ENCODE measurements at places on chromosomes 11 and 22.

DNA sequence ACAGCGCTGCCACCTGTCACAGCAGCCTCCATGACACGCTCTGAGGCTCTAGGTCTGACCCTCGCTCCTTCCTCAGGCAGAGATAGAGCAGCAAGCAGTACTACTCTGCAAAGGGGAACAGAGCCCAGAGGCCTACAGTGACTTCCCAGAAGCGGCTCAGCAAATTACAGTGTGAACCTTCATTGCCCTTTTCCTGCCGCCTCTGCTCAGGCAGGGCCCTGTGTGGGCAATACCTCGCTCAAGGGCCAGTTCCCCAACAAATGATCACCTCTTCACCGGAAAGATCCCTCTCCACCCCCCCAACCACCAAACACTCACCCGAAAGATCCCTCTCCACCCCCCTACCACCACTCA lies 12.3 kb downstream of the KIAA0930 start:
- no peak for DNase-seq

DNA sequence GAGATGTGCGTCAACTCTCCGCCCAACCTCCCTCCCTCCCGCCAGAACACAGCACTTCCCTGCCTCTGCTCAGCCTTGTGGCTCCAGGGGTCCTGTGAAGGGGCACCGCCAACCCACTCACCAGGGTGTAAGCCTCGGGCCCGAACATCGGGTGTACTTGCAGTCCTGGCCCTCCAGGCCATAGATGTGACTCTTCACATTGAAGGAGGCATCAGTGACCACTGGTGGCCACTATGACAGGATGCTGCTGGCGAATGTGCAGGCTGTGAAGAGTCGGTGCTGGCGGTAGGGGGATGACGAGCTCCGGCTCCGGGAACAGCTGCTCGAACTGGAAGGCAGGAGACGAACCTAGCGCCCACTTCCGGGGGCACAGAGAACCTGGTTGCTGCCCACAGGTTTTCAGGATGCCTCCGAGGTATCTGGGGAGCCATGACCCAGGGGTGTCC lies 97.4 kb downstream of the MED15 start:
- DNase-seq = no peak

- no peak for DNase-seq
These were observed 43.1 kb upstream of the EED start for GRCh38 chr11:86201371-86201884.

- DNase-seq = no peak
These were observed 22.0 kb downstream of the CELSR1 start for GRCh38 chr22:46515208-46516111.

DNA sequence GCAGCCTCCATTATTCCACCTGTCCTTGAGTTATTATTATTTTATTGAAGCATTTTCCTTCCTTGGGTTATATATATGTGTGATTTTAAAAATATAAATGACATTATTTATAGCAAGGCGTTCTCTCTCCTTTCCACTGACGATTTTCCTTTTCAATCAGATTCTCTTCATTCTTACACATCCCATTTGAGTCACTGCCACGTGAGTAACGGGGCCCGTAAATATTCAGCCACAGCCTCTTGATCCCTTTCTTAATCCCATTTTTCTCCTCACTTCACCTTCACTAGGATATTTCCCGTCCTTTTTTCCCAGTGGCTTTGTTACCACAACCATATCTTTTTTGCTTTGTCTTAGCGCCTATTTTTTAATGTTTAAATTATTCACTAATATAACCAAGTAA lies 396.2 kb downstream of the NTM start:
- peak; percentile 69 for DNase-seq

GRCh38 chr11:1484695-1485503 lies 1.7 kb downstream of the MOB2 start:
- DNase-seq = no peak

DNA sequence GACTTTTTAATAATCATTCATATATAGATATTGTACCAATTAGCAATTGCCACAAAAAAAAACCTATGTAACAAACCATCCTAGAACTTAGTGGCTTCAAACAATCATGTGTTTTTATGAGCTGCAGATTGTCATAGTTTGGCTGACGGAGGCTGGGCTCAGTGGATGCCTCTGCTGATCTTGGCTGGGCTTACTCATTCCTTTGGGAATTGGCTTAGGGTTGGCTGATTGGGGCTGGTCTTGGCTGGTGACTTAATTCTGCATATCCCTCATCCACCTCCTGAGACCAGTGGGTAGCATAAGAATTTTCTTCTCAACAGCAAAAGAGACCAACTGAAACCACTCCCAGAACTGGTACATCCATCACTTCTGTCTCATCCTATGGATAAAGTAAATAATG lies 57.9 kb upstream of the PHF21B start:
- DNase-seq = no peak

- no peak for DNase-seq
These were observed 1430.5 kb downstream of the FAM181B start for GRCh38 chr11:81303038-81303664.

DNA sequence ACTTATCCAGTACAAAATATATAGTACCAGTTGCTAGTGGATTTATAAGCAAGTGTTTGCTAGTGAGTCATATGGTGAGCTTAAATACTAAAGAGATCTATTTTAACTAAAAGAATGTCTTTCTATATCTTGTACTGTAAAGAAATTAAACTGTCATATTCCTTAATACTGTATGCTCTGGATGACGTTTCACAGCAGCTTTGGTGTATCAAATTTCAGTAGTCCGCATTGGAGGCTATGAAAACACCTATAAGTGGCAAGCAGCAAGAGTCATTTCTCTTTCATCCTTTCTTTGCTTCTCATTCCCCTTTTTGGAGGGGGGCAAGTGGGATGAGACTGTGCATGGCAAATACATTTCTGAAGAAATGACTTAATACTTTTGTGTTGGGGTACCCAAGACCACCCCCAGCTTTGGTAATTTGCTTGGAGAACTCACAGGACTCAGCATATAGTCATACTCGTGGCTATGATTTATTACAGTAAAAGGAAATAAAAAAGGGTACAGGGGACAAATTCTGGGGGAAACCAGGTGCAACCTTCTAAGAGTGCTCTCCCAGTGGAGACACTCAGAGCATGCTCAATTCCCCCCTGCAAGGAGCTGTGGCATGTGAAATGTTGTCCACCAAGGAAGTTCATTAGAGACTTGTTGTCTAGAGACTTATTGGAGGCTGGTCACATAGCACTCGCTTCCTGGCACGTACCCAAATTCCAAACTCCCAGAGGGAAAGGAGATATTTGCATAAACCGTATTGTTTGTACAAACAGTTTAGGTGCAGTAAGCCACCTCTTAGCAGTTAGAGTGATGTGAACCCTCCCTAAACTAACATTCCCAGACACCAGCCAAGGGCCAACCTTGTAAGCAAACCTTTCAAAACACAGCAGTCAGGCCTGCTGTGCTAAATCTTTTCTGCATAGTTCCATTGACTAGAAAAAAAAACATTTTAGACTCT lies 210.8 kb downstream of the PGR start:
- DNase-seq = peak; percentile 57

DNA sequence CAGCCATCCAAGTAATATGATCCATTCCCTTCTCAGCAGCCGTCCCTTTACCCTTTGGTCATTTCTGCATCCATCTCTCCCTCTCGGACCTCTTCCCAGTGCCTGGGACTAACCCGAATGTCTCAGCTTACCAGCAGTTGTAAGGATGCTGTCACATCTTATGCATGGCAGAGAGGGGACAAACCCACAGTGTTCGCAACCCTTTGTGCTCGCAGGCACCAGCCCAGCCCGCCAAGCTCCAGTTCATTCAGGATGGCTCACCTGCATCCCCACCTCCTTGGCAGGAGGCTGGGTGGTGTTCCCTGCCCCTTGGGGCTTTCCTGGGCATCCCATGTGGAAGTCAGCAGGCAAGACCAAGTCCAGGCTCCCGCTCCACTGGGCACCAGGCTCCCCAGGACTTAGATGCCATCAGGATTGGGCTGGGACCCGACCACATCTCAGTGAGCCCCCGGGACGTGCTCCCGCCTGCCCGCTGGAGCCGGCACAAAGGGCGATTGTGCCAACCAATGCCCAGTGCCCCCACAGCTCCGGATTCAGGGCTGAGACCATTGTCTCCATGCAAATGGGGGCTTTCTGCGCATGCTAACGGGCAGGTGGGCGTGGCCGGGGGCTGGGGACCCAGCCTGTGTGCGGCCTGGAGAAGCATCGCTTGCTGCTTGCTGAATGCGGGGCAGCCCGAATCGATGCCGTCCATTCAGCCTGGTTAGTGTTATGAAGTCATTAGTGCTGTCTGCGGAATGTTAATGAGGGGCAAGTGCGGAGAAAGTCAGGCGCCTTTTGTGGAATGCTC lies 108.6 kb downstream of the KCNQ1OT1 start:
- peak; percentile 27 for DNase-seq

DNA sequence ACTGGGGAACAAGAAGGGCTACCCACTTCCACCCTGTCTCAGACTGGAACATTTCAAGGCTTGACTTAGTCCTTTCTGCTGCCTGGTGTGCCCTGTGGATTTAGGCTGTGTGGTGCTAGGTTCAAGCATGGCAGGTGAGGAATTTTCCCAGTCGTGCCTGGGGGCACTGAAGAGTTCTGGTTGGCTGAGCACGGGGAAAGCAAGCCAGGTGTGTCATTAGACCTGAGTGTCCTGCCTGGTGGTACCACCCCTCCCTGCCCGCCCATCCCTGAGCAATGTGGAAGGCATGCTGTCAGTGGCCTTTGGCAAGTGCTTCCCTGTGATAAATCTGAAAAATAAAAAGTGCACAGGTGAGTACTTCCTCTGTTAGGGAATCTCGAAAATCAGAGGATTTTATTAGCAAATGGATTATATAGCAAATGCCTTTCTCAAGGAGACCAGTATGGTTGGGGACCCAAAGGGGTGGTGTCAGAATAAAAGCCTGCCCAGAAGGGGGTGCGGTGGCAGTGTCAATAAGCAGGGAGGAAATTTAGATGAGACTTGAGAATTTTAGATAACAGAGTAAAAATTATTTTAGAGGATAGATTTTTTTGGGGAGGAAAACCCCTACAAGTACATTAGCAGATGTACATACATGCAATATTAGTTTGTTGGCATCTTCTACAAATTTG lies 22.8 kb downstream of the TEAD1 start:
- no peak for DNase-seq

GRCh38 chr22:40509401-40510134 lies 127.0 kb downstream of the MRTFA start:
- DNase-seq = peak; percentile 78

- no peak for DNase-seq
These were observed 94.6 kb downstream of the IGLL1 start for GRCh38 chr22:23485490-23485889.

DNA sequence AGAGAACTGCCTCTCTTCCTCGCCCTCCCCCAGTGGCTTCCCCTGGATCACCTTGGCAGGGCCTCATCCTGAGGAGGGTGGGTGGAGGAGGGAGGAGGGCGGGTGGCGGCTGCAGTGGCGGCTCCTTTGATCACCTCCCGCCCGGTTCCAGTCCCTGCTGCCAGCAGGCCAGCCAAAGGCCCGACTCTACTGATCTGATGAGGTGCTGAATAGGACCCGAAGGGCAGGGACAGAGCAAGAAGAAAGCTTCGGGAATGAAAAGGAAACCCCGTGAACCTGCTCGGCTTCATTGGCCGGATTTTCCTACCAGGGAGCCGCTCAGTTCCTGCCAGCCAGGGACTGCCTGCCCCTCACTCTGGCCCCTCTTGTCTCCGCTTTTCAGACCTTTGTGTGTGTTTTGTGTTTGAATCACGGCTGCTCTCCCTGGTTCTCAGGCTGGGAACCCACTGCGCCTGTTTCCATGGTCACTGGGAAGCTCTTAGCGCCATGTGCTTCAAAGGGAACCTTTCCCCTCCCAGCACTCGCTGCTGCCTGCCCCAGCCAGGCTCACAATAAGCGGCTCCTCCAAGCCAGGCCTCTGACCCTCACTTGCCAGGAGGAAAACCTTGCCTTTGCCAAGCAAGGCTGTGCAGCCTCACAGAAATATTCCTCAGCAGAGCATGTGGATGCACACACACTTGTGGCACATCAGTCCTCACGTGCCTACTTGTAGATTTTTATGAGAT lies 56.8 kb downstream of the C22orf31 start:
- DNase-seq = peak; percentile 36

DNA sequence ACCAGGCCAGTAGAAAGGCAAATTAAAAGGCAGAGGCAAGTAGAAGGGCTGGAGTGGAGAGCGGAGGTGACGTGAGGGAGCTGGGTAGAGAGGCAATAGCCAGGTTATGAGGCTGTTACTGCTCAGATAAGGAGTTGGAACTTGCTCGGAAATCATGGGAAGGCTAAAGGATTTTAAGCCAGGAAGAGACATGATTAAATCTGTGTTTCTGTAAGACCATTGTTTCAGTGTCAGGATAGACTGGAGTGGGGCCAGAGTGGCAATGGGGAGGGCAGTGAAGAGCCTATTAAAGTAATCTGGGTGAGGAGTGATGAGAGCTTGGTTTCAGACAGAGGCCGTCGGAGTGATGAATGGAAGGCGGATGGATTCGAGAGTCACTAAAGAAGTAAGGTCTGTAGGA lies 39.0 kb downstream of the GRAMD1B start:
- no peak for DNase-seq

- no peak for DNase-seq
These were observed 31.4 kb upstream of the APOL5 start for GRCh38 chr22:35686298-35686697.

- no peak for DNase-seq
These were observed 647.3 kb downstream of the TBC1D22A start for GRCh38 chr22:47409539-47410275.

GRCh38 chr11:82790723-82791484 lies 57.2 kb upstream of the FAM181B start:
- no peak for DNase-seq

- DNase-seq = no peak
These were observed 558.6 kb downstream of the NTM start for GRCh38 chr11:131928992-131929391.

DNA sequence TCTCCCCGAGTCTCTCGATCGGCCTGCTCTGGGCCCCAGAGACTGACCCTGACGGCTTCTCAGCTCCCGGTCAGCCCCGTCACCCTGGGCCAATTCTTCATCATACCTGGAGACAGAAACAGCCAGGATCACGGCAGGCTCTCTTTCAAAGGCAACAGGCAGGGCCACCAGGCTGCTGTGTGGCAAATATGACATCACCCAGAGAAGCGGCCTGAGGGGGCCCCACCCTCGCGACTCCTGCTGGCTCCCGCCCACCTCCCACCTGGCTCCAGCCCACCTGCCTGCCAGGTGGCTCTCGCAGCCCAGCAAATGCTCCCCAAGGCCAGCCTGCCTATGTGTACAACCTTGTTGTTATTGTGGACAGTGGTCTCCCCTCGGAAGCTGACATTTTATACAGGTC lies 24.9 kb upstream of the PACSIN2 start:
- no peak for DNase-seq

- DNase-seq = no peak
These were observed 14.8 kb downstream of the PLAAT3 start for GRCh38 chr11:63599211-63600122.

DNA sequence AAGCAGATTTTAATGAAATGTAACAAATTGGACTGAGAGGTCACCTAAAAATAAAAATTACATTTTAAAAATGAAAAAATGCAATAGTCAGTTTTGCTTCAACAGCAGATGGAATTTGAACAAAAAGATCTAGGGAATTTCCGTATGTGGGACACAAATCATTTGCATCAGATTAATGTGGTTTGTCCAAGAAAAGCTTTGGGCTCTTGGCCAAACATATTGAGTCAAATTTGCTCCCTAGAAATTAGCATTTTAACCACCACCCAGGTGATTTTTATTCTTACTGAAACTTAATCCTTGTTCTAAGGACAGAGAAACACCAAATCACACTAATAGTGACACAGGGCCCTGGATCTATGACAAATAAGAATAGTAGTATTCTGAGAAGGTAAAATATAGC lies 1477.8 kb downstream of the FAM181B start:
- DNase-seq = peak; percentile 27
